Astrocyte (in vitro differentiated cells and primary cell): ENCODE measurements at places on chromosomes 13 and 19. TPM values are rescaled to one million over a fixed set of nuclear protein-coding genes. Genes with fewer than 3 reads are reported as not detected.

DNA sequence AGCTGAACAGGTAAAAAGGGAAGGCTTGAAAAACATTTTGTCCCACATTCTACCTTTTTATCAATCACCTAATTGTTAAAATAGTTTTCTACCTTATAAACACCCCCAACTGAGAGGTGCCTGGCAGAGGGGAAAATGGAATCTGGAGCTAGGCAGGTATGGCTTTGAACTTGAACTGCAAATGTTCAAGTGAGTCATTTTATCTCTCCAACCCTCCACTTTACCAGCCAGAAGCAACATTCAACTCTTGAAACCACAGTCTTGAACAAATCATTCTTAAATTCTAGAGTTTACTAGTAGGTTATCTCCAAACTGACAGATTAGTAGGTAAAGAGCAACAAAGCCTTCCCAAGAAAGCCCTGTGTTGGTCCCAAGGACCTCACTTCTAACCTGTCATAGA, 116.9 kb downstream of the ABCC4 start:
- DNase-seq: no peak

DNA sequence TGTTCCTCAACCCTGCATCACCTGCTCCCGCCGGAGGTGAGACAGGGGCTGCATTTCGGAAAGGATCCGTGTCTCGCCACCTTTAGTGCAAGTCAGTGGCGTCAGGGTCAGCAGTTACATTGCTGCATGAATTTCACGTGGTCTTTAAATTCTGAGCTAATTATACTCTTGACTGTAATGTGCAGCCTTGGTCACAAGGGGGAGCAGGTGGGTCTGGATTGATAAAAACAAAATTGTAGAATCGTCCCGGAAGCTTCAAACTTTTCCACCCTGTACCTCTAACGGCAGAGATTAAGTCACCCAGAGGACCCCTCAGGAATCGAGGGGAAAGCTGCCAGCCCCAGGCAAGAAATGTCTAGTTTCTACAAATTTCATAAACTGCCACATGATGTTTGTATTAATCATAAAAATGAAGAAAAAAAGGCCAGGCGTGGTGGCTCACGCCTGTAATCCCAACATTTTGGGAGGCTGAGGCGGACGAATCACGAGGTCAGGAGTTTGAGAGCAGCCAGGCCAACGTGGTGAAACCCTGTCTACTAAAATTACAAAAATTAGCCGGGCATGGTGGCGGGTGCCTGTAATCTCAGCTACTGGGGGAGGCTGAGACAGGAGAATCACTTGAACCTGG, 20.2 kb downstream of the BBC3 start:
- DNase-seq: peak; percentile 41

DNA sequence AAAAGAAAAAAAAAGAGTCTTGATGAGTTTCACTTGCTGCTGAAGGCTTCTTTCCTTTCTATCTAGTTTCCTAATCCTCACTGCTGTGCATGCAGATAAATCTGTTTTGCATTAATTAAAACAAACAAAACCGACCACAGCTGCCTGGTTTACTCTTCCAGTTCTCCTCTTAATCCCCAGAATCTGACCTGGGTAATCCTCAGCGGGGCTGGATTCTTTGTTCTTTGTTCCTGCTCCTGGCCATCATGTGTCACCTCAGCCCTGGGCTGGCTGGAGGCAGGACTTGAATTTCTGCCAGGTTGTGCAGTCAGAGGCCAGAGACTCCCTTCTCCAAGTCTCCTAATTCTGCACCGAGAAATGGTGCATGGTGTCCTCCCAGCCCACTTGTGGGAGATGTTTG, 52.2 kb upstream of the CYP4F8 start:
- no peak for DNase-seq

The SIGLEC11 gene
- total RNA-seq: not detected in 2 replicates

DNA sequence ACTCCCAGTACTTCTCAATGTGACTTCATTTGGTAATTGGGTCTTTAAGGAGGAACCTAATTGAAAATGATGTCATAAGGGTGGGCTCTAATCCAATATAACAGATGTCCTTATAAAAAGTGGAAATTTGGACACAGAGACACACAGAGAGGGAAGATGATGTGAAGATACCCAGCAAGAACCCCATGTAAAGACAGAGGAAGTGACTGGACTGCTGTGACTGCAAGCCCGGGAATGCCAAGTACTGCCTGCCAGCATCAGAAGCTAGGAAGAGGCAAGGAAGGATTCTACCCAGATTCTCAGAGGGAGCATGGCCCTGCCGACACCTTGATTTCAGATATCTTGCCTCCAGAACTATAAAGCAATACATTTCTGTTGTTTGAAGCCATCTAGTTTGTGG, 239.3 kb downstream of the KCTD12 start:
- DNase-seq: no peak

The ZNF20 gene
- total RNA-seq: 7.5 and 8.2 TPM in 2 replicates

The KLK12 gene
- not detected in 2 replicates for total RNA-seq

DNA sequence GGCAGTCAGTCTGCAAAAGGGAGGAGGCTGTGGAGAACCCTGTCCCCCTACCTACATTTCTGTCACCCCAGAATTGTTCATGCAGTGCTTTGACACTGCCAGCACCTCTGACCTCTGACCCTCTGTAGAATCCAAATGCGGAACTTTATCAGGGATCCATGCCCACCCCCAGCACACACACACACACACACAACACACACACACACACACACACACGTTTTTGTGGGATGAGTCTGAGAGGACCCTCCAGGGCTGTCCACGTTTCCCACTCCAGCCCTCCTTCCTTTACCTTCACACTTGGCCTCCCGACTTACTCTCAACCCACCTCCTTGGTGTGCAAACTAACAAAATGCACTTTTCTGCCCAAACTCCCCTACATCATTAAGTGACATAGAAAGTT, 42.3 kb upstream of the TSHZ3 start:
- DNase-seq: no peak

GRCh38 chr19:13045812-13046211, 50.5 kb downstream of the NFIX start:
- DNase-seq: no peak

GRCh38 chr19:4870025-4870700, 2.7 kb upstream of the PLIN3 start:
- DNase-seq: peak; percentile 88

GRCh38 chr13:103130681-103131210, 64.5 kb upstream of the SLC10A2 start:
- no peak for DNase-seq

GRCh38 chr13:104372095-104372655, 1306.0 kb upstream of the SLC10A2 start:
- DNase-seq: no peak

The ELSPBP1 gene
- not detected in 2 replicates for total RNA-seq

DNA sequence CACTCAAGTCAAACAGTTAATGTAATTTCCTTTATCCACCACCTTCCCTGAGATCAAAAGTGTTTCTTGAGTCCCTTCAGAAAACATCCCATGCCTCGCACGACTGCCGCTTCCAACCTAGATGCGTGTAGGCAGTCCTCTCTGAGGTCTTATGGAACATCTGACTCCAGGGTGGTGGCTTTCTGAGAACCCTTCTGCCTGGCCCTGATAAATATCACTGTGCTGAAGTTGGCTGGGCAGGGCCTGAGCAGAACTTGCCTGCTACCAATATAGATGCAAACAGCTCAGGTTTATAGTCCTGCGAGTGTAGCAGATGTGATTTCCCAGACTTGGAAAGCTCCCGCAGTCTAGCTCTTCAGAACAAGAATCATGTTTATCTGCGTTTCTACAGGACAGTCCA, 61.1 kb upstream of the GPR12 start:
- DNase-seq: no peak

DNA sequence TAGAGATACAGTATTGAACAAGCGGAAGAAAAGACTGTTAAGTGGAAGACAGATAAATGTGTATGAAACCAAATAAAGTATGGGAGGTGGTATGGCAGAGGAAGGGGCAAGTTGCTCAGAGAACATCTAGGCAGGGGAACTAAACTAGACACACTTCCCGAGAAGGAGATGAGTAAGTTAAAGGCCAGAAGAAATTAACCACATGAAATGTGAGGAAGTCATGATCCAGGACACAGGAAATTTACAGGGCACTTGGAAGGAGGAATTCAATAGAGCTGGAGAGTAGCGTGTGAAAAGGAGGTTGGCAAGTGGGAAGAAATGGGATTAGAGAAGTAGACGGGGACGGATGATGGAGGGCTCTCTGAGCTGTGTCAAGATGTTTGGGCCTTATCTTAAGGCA, 208.8 kb downstream of the COG6 start:
- DNase-seq: no peak

DNA sequence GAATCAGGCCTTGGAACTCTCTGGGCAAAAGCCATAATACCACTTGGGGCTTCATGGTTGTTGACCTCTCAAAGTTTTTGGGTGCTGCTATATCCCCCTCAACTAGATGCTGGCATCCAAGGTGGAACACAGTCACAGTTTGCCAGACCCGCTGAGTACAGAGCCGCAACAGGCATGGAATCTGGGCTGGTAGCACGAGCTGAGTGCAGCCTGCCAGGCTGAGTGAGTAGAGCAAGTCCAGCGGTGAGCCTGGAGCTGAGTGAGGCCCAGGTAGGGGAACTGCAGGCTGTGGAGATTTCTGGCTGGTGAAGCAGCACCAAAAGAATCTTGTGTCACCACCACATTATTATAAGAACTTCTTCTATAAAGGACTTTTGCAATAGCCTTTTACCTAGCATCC, 192.6 kb downstream of the PCDH17 start:
- no peak for DNase-seq

The ACP7 gene
- total RNA-seq: not detected in 2 replicates
